ENCODE measurements at places on chromosomes 3 and 15.
A peak's percentile ranks its signal among the peaks of the same experiment; 100 is the strongest.

DNA sequence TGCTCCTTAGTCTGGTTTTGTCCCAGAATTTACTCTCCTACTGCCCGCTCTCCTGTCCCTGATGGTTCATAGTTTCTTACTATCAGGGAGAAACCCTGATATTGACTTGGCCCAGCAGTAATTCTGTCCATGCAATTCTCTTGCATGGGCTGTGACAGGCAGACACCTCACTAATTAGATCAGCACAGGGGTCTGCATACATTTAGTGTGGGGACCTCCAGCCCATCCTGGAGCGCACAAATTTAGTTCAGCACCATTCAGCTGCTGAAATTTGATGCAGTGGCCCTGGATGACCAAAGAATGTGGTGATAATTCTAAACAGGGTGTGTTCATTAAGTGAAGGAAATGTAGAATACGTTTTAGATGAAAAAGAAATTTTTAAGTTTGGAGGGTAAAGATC, 555.5 kb upstream of the TBL1XR1 start:
- no peak for DNase-seq

GRCh38 chr3:49199900-49200281, 28.5 kb downstream of the KLHDC8B start:
- no peak for DNase-seq

DNA sequence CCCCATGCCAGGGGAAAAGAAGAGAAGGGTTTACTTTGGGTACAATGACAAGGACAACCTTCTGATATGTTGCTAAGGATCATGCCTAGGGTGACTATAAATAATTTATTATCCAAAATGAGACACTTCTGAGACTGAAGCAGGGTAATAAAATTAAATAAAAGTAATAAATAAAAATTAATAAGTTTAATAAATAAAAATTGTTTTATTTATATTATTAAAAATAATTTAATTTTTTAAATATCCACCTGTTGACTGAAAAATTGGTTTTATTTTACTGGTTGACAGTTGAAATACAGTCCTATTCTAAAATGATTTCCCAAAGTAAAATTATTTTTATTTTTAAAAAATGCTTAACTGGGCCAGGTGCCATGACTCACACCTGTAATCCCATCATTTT, 102.0 kb downstream of the FHIT start:
- no peak for DNase-seq

DNA sequence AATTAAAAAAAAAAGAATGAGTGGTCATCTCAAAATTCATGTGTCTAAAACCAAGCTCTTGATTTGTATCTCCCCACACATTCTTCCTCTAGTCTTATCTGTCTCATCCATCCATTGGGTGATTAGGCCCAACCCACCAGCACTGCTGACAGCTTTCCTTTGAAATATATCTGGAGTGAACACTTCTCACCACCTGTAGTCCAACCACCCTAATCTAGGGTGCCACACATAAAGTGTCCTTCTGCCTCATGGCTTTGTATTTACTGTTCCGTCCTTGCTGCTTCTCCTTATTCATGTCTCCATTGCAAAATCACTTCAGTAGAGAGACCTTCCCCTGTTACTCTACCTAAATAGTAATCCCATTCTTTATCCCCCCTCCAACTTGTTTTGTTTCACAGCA, 82.4 kb upstream of the PTX3 start:
- DNase-seq = no peak

DNA sequence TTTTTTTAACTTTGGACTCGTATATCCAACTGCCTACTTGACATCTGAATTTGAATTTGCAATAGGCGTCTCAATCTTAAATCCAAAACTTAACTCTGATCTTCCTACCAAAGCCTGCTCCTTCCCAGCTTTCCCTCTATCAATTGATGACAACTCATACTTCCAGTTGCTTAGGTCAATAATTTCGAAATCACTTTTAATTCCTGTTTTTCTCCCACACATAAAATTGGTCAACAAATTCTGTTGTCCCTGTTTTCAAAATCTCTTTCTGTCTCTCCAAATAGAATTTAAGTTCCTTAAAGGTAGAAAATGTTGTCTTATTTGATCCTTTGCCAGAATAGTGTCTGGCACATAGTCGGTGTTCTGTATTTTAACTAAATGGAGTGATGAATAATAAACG, 332.4 kb downstream of the SATB1 start:
- no peak for DNase-seq

DNA sequence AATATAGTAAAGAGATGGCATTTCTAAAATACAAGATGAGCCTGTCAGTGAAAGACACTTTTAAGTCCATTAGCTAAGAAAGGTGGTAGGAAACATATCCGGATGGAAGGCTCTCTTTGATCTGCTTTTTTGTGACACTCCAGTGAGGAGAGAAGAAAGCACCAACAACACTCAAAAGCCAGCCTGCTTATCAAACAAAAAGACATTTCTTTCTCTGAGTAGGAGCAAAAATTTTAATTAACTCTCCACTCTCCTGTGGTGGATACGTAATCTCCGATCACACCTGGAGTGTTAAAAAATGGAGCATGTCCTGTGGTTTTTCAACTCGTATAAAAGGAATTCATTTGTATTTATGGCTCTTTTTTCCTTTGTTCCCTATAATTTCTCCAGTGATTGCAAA, 65.3 kb downstream of the OXNAD1 start:
- DNase-seq = no peak

DNA sequence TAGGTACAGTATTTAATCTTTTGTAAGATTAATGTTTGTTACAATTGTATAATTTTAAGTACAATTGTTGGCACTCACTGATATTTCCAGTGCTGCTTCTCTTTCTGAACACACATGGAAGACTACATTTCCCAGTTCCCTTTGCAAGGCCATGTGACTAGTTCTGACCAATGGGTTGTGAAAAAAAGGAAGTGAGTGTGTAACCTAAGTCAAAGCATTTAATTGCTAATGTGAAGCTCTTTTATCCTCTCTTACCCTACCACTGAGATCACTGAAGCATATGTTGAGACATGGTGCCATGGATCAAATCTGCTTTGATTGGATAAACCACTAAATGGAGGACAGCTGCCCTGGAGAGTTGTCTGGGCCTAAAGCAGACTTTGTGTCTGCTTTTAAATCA, 83.9 kb upstream of the PLXND1 start:
- DNase-seq = peak; percentile 26

GRCh38 chr15:89068325-89068784, 19.9 kb upstream of the ABHD2 start:
- peak; percentile 25 for DNase-seq

DNA sequence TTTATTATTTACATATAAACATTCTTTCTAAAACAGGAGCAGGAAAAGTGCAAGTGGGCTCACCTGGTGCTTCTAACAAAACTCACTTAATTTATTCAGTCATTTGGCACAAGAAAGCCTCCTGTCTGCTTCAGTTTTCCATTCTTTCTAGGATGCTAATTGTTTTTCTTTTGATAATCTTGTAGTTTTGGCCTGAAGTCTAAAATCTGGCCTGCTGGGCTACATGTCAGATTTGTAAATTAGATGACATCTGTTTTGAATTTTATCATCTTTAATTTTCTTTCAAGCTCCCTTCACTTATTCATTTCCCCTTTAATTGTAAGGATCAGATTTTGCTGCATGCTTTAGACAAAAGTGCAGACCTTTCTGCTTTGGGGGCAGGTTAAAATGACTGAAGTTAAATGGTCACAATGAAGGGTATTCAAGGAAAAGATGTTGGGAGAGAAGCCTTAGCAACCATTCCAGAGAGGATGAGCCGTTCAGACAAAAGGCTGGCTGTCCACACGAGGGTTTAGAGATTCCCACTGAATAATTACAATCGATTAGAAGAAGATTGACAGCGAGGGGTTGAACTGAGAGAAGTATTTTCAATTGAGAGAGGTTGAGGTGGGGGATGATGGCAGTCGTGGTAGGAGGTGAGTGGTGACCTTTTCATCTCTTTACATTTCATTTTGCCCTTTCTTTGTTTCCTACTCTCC, 59.9 kb upstream of the PTX3 start:
- DNase-seq = no peak

DNA sequence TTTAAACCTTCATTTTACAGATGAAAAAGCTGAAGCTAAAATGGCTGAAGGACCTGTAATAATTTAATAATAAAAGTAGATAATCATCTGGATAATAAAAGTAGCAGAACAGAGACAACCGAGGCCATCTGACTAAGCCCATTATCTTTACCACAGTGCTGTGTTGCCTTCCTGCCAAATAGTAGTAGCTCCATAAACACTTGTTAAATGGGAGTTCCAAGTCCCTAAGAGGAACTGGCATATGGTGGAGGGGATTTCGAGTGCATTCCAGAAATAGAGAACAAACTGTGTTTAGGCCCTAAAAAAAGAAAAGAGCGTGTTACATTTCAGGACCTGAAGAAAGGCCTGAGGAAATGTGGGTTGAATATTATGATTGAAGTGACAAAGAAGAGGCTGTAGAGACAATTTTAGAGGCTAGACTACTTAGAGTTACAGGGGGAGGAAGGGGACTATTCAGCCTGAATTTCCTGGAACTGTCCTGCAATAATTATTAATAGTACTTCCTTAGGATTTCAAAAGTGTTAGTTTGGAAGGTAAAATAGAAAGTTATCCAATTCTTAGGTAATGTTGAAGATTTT, 424.3 kb downstream of the ROBO2 start:
- no peak for DNase-seq

GRCh38 chr3:190577225-190577624, 63.3 kb downstream of the IL1RAP start:
- DNase-seq = no peak

DNA sequence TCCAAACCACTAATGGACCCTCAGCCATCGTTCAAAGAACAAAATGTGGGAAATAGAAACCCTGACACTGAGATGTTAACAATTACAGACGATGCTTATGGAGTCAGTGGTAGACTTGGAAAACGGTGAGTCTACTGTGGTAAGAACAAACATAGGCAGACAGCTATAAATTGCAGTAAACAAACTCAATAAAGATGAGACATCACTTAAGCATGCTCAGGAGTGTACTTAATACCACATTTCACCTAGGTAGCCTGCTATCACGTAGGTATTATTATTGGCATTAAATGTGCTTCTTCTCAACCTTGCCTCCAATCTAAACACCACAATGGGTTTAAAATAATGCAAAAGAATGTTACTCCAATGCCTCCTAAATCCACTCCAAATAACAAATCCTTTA, 2.5 kb downstream of the OSBPL10 start:
- DNase-seq = no peak

All from GM19239 (cell line).